ENCODE measurements at places on chromosomes 5 and 9. TPM values are rescaled to one million over a fixed set of nuclear protein-coding genes. Genes with fewer than 3 reads are reported as not detected.
A peak's percentile ranks its signal among the peaks of the same experiment; 100 is the strongest.

Gene GLDC
- total RNA-seq, result 29.1 TPM

Gene TBCA
- total RNA-seq, result 232 TPM

DNA sequence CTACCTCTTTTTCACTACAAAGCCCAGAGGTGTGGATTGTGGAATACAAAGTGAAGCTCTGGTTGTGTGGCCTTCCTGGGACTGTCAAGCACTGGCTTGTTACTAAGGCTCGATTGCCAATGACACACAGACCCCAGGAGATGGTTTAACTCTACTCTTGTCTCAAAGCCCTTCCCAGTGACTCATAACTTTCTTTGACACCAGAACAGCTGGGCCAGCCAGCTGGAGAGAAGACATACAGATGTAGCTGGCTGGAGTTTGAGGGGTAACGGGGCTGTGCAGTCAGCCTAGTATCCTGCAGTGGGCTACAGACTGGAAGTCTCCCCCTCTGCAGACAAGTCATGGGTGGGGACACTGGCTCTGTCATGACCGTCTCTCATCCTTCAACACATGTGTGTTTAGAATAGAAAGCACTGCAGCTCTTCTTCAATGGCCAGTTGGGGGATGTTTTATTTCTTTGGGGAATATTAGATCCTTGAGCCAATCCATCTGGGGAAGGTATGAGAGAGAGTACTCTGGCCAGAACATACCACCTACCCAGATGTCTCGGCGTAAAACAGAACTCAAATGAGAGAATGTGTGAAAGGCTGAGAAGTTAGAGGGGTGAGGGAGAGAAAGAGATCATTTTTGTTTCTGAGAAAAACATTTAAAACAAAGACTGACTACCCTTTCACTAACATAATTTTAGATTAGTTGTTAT is 53.3 kb downstream of the SEMA6A start:
- no peak for DNase-seq

DNA sequence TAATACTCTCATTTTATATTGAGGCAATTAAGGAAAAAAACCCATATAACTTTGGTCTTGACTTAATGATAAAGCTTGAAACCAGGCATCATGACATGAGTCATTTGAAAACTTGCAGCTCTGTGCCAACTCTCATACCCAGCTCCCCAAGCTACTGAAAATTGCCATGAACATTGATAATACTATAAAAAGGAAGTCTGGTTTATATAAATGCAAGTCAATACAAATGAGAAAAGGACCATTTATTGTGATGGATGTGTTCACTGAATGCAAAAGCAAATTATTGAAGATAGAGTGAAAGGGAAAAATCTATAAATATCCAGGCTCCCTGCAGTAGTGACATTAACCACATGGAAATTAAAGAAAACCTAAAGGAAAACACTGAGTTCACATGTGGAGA is 116.3 kb downstream of the DEPDC1B start:
- DNase-seq, result no peak

DNA sequence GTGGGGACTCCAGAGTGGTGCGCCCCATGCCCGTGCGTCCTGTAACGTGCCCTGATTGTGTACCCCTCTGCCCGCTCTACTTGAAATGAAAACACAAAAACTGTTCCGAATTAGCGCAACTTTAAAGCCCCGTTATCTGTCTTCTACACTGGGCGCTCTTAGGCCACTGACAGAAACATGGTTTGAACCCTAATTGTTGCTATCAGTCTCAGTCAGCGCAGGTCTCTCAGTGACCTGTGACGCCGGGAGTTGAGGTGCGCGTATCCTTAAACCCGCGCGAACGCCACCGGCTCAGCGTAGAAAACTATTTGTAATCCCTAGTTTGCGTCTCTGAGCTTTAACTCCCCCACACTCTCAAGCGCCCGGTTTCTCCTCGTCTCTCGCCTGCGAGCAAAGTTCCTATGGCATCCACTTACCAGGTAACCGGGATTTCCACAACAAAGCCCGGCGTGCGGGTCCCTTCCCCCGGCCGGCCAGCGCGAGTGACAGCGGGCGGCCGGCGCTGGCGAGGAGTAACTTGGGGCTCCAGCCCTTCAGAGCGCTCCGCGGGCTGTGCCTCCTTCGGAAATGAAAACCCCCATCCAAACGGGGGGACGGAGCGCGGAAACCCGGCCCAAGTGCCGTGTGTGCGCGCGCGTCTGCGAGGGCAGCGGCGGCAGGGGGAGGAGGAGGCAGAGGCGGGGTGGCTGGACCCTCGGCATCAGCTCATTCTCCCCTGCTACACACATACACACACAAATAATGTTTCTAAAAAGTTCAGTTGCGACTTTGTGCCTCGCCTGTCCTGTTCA is 668 bp downstream of the GLIS3 start:
- DNase-seq, result peak; percentile 47

All from endothelial cell (in vitro differentiated cells).